ENCODE measurements at places on chromosomes 1 and 21.

- DNase-seq: no peak
Measured at GRCh38 chr1:1832820-1833219, 54.5 kb upstream of the NADK start.

DNA sequence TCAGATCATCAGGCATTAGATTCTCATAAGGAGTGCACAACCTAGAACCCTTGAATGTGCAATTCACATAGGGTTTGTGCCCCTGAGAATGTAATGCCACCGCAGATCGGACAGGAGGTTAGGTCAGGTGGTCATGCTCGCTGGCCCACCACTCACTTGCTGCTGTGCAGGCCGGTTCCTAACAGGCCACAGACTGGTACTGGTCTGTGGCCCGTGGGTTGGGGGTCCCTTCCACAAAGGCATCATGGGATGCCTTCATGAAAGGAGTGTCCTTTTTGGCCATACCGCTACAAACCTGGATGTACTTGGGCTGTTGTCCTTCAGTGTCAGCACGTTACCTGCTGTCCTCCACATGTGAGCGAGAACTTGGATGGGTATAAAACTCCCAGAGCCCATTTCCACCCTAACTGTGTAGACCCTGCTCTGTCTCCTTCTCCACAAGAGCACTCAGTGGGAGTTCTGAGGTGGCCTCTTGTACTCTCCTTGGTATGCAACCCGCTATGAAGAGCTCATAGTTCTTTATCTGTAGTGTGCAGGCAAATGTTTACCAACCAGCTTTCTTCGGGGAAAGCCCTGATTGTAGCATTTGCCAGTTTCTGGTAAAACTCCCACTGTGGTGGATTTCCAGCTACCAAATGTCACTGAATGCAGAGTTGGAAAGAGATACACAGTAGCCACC is 41.7 kb upstream of the SLC19A1 start:
- no peak for DNase-seq

GRCh38 chr21:21246007-21246406 is 247.8 kb downstream of the NCAM2 start:
- no peak for DNase-seq

DNA sequence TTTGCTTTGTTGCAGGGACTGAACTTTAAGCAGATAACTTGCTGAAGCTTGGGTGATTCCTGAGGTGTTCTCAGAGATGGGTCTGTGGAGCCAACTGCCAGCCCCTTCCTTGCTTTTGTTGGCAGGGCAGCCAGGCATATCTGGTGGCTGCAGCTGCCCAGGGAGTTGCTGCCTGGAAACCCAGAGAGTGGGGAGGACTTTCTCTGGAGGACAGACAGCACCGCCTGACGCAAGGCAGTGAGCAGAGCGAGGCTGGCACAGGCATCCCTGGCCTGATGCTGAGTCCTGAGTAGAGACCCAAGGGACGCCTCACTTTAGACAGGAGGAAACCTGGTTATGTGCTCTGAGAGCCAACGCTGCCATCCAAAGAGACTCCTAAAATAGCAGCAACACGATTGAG is 9.8 kb upstream of the OLFML2B start:
- DNase-seq: no peak

- DNase-seq: no peak
Measured at GRCh38 chr1:45084562-45084961, 72.5 kb downstream of the UROD start.

DNA sequence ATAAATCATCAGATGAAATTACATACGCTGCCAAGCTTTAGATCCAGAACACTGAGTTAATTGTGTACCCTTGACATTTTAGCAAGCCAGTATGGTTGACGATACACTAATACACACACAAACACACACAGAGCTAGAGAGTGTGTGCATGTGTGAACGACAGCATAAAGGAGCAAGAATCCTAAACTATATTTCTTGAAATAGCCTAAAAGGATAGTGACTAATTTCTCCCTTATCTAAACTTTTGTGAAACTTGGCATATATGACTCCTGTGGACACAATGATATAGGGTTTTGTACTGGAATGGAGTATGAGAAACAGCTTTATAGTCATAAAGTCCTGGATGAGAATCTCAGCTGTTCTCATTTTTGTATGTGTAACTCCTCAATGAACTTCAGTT is 65.1 kb upstream of the DMRTA2 start:
- DNase-seq: no peak

DNA sequence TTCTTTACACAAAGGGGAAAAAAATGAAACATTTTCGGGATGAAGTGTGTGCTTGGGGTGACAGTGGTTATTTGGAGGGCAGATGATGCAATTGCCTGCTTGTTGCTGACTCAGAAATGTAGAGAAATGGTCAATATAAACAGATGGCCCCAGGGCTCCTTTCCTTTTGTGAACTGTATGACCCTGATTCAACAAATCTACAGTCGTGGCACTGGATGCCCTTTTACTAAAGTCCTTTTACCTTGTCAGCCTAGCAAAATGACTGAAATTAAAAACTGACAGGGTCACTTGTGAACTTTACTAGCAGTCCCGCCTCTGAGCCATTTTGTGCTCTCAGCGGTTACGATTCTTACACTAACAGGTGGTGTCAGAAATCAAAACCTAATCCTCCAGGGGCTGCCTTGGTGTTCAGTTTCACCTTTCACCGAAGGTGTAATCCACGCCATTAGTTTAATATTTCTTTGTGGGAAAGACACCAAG is 49.8 kb downstream of the GREM2 start:
- DNase-seq: no peak

- no peak for DNase-seq
Measured at GRCh38 chr1:207578796-207579435, 66.0 kb upstream of the CR1L start.

- no peak for DNase-seq
Measured at GRCh38 chr1:212959266-212960220, 9.2 kb downstream of the VASH2 start.

DNA sequence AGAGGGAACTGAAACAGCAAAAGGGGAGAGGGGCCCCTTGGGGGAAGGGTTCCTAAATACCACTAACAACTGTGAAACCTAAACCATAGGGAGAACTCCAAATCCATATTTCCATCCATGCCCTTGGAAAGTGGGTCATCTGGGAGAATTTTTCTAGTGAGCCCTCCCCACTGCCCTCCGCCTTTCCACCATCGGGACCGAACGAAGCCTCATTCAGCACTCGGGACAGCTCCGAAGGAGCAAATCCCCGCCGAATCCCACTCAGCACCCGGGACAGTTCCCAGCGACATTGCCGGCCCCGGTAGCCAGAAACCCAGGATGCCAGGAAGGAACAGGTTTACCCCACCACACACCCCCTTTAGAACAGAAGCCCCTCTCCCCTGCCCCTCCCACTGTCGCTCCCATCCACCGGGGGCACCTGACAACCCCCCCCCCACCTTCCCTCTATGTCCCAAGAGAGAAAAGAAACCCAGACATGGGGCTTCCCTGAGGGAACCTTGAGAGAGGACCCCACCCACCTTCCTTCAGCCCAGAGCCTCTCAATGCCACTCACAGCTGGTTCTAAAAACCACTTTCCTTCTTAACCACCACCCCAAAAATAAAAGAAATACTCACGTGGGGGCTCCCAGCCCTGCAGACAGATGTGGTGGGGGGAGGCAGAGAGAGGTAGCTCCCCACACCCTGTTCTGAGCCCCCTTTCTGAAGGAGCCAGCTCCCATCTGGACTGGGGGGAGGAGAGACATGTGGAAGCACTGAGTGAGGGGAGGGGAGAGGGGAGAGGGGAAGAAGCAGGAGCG is 4.5 kb downstream of the DLGAP3 start:
- peak; percentile 78 for DNase-seq

DNA sequence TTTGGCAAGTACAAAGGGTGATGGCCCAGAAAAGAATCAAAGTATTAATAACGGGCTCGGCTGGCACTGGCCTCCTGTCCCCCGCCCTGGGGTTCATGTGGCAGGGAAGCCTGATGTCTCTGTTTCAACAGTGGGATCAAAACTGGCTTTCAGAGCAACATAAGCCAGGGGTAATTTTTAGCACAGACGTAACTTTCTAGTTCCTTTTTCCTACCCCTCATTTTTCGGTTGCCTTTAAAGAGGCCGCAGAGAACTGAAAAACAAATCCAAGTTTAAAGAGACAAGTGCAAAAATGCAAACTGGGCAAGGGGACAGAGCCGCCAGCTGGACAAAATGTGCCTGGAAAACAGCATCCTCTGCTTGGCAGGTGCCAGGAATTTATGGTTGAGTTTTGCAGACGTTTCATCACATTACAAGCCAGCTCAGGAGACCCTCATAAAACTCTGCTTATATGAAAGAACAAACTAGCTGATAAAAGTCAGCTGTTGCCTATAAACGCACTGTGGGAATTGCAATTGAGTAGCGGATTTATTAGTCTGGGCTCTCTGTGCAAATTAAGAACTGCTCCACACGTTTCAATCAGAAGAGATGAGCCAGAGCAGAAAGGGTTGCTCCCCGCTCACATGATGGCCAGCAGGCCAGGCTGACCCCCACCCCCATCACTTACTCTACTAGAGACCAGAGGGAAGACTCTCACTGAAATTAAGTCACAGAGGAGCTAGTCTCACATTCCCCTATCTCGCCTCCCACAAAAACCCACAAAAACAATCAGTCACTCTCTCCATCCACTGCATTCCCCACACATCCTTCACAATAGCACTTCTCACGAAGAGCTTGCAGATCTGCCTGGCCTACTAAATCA is 15.8 kb upstream of the CDCA8 start:
- no peak for DNase-seq

DNA sequence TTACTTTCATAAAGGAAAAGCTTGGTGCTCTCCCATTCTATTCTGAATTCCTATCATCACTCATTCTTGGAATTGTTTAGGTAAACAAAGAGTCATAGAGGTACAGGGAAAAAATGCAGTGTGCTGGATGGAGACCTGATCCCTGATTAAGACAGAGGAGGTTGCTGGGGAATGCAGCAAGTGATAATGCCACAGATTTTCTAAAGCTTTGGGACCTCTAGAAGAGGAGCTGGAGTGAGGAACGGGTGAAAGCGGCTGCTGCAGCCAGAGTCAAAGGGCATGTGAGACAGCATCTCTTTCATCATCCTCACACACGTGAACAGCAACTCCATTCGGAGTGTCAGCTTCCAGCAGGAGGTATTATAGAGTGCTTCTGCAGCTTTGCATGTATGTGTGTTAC is 54.9 kb upstream of the DIPK1A start:
- no peak for DNase-seq

- no peak for DNase-seq
Measured at GRCh38 chr1:99869723-99870122, 19.6 kb downstream of the AGL start.

GRCh38 chr21:19767546-19767945 is 1230.7 kb upstream of the NCAM2 start:
- DNase-seq: no peak

- DNase-seq: no peak
Measured at GRCh38 chr1:15154480-15155036, 1.0 kb downstream of the TMEM51 start.

DNA sequence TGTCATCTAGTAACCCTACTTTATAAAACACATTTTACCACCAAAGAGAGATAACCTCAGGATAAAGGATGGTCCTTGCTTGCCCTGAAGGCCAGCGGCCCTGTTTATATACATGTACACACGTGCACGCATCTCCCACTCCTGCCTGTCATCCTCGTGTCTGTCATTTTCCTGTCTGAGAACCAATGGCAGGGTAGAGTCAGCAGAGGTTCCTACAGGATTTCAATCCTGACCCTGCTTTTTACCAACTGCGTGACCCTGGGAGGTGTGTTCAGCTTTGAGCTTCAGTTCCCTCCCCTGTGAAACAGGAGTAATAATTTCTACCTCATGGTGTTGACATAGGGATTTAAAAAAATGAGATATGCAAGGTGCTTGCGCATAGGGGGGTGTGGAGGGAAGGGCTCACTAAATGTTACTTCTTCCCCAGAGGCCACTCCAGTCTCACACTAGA is 12.3 kb upstream of the RASSF5 start:
- no peak for DNase-seq

- no peak for DNase-seq
Measured at GRCh38 chr1:232037774-232038388, 411.3 kb downstream of the DISC1 start.

- no peak for DNase-seq
Measured at GRCh38 chr1:186768906-186769305, 59.8 kb upstream of the PLA2G4A start.

GRCh38 chr21:35081861-35082260 is 32.8 kb upstream of the RUNX1 start:
- no peak for DNase-seq

DNA sequence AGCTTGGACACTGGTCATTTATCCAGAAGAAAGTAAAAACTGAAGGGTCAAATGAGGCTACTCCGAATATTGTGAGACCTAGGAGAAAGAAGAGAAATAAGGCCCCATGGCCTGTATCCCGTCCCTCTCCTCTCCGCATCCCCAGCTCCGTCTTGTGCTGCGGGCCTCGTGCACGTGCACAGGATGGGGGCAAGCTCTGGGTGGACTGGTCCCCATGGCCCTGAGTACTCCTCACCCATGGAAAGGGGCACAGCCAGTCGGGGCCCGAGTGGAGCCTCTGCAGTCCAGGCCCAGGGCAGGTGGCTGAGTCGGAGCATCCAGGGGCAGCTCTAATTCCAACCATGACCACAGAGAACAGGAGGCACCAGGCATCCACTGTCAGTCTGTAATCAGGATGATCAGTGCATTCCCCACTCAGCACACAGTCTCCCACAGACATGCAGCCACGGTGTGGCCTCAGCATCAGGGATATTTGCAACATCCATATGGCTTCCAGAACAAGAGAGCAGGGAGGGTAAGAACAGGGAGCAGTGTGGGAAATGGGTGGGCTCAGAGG is 12.5 kb upstream of the OLIG1 start:
- DNase-seq: no peak

DNA sequence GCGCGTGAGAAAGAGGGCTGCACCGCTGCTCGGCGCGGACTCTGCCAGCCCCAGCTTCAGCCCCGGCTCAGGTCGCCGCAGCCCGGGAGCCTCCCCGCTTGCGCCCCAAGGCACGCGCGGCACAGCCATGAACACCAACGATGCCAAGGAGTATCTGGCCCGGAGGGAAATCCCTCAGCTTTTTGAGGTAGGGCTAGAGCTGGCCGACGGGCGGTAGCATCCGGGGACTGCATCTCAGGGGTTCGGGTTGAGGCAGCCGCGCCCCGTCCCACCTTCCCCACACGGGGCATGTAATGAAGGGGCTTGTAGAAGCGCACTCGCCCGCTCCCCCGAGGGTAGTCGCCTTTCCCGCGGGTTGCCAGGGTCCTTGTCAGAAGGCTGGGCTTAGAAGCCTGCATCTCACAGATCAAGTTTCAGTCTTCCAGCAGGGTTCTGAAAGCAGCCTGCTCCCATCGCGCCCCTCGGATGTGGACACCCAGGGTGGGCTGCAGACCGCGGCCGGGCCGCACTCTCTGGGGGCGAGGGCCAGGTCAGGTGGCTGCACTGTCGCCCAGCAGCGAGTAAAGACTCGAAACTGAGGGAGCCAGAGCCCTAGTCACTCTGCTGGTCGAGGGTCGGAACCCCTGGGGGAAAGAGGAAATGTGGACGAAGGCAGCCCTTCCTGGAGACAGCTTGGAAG is 507 bp downstream of the AK5 start:
- DNase-seq: peak; percentile 19

GRCh38 chr1:175498002-175498401 is 245.4 kb downstream of the TNR start:
- DNase-seq: no peak

- DNase-seq: no peak
Measured at GRCh38 chr21:25717491-25718147, 17.1 kb downstream of the ATP5PF start.
